ENCODE measurements at places on chromosomes 1 and 21. TPM values are rescaled to one million over a fixed set of nuclear protein-coding genes. Genes with fewer than 3 reads are reported as not detected.

The PCAT6 gene
- polyA plus RNA-seq, result 4.0 TPM

GRCh38 chr1:183537405-183537804, 52.9 kb downstream of the NCF2 start:
- DNase-seq, result no peak

DNA sequence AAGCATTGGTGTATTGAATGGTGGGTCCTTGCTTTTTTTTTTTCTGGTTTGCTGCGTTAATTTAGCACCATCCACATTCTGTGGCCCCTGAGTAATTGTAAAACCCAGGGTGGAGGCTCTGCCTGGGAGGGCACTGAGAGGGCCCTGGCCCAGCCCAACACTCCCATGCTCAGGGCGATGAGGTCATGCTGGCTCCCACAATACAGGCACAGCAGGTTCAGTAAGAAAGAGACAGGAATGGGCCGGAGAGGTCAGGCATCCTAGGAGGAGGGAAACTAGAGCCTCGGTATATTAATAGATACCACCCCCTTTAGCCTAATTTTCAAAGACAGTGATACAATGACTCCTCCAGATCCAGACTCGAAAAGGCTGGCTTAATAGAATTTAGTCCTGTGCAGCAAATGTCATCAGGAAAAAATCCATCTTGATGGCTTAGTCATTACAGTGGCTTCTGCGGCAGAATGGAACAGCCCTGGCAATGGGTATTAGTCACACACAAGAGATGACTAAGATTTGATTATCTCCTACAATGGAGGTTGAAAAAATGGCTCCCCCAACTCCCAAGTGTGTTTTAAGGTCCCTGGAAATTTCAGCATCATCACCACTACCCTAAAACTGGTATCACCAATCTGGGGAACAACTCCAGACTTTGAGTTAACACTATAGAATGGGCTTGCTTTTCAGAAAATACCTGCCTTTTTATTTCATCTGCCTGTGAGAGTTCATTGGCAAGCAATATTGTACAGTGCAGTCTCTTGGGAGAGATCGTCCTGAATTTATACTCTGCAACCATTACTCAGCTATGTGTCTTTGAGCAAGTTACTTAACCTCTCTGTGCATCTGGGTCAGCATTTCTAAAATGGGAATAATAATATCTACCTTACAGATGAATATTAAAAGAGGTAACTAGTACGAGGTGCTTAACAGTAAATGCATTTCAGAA, 43.9 kb upstream of the LYST start:
- DNase-seq, result no peak

The ZNF648 gene
- 1.9 TPM for polyA plus RNA-seq

All from left renal pelvis (tissue), 4 donors.